Occipital lobe (tissue), 3 donors: ENCODE measurements at places on chromosomes 11 and 22.

DNA sequence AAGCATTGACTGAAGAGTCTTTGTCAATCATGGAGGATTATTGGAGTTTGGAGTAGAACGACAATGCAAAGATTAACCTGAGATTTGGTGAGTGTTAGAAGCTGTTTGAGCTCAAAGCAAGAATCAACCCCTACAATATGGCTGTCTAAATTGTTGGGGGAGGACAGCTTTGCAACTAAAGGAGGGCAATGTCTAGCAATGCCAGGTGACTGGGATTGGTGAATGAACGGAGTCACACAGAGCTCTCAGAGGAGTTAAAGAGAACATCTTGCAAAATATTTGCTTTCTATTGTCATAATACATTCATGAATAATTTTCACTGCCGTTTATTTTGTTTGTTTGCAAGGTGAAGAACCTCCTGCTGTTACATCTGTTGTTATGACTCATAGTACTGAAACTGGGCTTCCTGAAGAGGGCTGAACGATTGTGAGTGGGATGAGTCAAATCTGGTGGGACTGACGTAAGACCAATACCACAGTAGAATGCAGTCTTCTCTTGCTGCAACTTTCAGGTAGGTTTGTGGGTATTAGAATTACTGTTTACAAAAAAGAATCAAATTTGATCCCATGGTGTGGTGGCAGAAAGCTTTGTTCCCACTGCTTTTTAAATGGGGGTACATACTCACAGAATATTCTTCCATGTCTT, 281.9 kb downstream of the CADM1 start:
- no peak for DNase-seq

GRCh38 chr11:47485107-47485506, 36.2 kb upstream of the RAPSN start:
- no peak for DNase-seq

- DNase-seq: no peak
Measured at GRCh38 chr11:2731130-2732125, 31.6 kb upstream of the KCNQ1OT1 start.

DNA sequence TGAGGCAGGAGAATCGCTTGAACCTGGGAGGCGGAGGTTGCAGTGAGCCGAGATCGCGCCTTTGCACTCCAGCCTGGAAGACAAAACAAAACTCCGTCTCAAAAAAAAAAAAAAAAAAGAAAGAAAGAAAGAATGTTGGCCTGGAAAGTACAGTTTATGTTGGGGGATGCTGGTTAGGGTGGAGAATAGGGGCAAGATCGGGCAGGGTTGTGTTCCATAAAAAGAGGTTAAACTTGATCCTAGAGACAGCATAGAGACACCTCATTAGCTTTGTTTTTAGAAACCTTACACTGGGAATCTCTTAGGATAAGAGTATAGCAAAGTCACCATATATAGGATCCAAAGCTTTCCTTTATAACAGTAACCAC, 1.9 kb upstream of the FTH1 start:
- no peak for DNase-seq

- no peak for DNase-seq
Measured at GRCh38 chr11:86579406-86579731, 93.0 kb downstream of the ME3 start.

GRCh38 chr11:3108183-3108721, 51.0 kb upstream of the CARS1 start:
- no peak for DNase-seq

DNA sequence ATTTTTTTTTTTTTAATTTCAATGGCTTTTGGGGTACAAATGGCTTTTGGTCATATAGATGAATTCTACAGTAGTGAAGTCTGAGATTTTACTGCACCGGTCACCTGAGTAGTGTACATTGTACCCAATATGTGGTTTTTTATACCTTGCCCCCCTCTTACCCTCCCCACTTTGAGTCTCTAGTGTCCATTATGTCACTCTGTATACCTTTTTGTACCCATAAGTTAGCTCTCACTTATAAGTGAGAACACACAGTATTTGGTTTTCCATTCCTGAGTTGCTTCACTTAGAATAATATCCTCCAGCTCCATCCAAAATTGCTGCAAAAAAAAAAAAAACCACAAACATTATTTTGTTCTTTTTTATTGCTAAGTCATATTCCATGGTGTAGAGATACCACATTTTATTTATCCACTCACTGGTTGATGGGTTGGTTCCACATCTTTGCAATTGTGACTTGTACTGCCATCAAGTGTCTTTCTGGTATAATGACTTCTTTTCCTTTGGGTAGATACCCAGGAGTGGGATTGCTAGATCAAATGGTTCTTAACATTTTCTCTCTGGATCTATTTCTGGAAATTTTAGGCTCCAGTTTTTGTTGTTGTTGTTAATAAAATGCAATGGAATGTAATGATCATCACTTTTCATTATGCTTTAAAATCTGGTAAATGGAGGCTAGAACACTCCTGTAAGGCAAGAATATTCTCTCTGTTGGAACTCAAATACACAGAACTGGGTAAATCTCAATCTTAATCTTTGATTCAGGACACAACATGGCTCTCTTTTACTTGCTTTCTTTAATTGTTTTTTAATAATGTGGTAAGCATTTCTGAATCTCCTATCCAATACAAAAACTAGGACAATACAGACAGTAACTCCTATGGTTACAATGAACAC, 10.3 kb downstream of the NEAT1 start:
- DNase-seq: no peak
